ENCODE measurements at places on chromosomes 4 and X. TPM values are rescaled to one million over a fixed set of nuclear protein-coding genes. Genes with fewer than 3 reads are reported as not detected.
A peak's percentile ranks its signal among the peaks of the same experiment; 100 is the strongest.

The NPY2R gene
- 0.34 TPM for total RNA-seq

- no peak overlapping the region for H3K4me3 ChIP-seq
- H3K36me3 ChIP-seq, result peaks cover 6% of the 10 kb centered on the region
- DNase-seq, result no peak
- no peaks in the 10 kb centered on the region for H3K27me3 ChIP-seq
Observed at GRCh38 chr4:180528003-180528402, 1715.2 kb upstream of the TENM3 start.

- H3K4me1 ChIP-seq, result peaks cover 24% of the 10 kb centered on the region
- H3K36me3 ChIP-seq, result no peaks in the 10 kb centered on the region
- H3K27me3 ChIP-seq, result no peaks in the 10 kb centered on the region
- peak overlapping the region; percentile 99 for H3K27ac ChIP-seq
- DNase-seq, result no peak
Observed at GRCh38 chr4:162061214-162061613, 102.6 kb downstream of the FSTL5 start.

The TKTL2 gene
- total RNA-seq, result not detected

DNA sequence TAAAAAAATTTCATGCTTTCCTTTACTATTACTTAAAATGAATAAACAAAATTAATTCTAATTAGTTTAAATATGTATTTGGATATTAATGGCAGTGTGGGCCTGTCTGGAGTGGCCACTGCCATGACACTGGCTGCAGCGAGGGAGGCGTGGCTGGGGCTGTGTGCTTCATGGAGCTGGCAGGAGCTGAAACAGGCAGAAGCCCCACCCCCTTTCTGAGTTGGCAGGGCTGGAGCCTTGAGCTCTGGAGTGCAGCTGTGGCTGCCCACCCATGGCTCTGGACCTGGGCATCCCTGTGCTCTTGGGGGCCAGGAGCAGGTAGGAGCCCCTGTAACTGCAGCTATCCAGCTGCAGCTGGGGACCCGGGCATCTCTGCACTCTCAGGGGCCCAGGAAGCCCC is 8.2 kb upstream of the HSD17B11 start:
- no peak overlapping the region for H3K4me3 ChIP-seq
- no peaks in the 10 kb centered on the region for H3K27me3 ChIP-seq
- no peak overlapping the region for H3K27ac ChIP-seq
- peaks cover 11% of the 10 kb centered on the region for H3K36me3 ChIP-seq

The MYL5 gene
- 22.2 TPM for total RNA-seq

GRCh38 chrX:19350941-19351384 is 7.2 kb downstream of the PDHA1 start:
- H3K27ac ChIP-seq, result no peak overlapping the region
- no peaks in the 10 kb centered on the region for H3K4me1 ChIP-seq
- no peak overlapping the region for H3K4me3 ChIP-seq
- peaks cover 46% of the 10 kb centered on the region for H3K36me3 ChIP-seq
- no peaks in the 10 kb centered on the region for H3K27me3 ChIP-seq

DNA sequence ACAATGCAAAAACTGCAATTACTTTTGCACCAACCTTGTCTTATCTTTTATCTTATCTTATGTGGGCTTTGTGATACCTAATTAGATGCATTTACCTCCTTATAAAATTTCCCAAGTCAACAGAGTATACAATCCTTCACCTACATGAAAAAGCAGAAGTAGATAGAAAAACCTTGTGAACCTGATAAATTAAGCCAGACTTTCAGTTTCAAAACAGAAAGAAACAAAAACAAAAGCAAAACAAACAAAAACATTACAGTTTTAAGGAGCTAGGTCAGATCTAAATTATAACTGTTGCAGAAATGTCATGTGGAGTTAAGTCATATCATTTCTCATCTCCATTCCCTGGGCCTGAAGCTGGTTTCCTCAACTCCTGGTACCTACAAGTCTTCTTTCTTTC is 24.9 kb upstream of the CXXC4 start:
- H3K4me3 ChIP-seq, result no peak overlapping the region
- H3K36me3 ChIP-seq, result peaks cover under 1% of the 10 kb centered on the region
- no peaks in the 10 kb centered on the region for H3K4me1 ChIP-seq
- no peaks in the 10 kb centered on the region for H3K27me3 ChIP-seq
- no peak for DNase-seq

- H3K36me3 ChIP-seq, result no peaks in the 10 kb centered on the region
- H3K4me1 ChIP-seq, result no peaks in the 10 kb centered on the region
- no peak for DNase-seq
- no peak overlapping the region for H3K27ac ChIP-seq
- H3K4me3 ChIP-seq, result no peak overlapping the region
Observed at GRCh38 chr4:41384992-41385391, 128.3 kb downstream of the UCHL1 start.

The RBM41 gene
- total RNA-seq, result 24.6 TPM
